AG08395 (cell line): ENCODE measurements at places on chromosomes 2 and 18.

- DNase-seq = no peak
Observed at GRCh38 chr2:3262437-3263388, 114.9 kb downstream of the EIPR1 start.

- no peak for DNase-seq
Observed at GRCh38 chr2:98333922-98334321, 12.3 kb upstream of the CNGA3 start.

DNA sequence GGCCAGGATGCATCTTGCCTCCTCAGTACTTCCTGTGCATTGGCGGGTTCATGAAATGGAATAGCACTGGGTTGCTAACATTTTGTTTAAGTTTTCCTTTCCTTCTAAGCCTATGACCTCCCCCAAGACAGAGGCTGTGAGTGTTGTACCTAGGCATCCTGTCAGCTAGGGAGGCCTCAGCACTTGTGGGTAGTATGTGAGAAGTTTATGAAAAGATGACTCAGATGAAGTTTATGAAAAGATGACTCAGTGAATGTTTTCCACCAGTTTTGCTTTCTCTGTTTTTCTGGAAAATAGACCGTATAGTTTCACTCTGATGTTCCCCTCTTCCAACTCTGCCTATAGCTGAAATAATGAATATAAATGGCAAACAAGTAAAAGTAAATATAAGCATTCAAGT lies 412.9 kb downstream of the TMEM182 start:
- no peak for DNase-seq

DNA sequence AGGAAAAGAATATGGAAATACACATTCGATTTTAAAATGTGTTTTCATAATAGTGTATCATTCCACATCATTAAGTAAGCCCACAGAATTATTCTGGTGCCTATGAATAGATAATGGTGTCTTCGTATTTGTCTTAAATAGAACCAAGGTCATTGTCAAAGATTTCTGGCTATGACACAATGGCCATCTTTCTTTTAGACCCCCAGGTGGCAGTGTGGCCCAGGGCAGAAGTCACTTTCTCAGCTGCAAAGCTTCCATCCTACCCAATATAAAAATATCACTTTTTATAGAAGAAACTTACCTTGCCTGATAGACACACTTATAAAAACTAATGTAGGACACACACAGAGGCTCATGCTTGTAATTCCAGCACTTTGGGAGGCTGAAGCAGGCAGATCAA lies 57.5 kb downstream of the ZRANB3 start:
- DNase-seq = peak; percentile 24

DNA sequence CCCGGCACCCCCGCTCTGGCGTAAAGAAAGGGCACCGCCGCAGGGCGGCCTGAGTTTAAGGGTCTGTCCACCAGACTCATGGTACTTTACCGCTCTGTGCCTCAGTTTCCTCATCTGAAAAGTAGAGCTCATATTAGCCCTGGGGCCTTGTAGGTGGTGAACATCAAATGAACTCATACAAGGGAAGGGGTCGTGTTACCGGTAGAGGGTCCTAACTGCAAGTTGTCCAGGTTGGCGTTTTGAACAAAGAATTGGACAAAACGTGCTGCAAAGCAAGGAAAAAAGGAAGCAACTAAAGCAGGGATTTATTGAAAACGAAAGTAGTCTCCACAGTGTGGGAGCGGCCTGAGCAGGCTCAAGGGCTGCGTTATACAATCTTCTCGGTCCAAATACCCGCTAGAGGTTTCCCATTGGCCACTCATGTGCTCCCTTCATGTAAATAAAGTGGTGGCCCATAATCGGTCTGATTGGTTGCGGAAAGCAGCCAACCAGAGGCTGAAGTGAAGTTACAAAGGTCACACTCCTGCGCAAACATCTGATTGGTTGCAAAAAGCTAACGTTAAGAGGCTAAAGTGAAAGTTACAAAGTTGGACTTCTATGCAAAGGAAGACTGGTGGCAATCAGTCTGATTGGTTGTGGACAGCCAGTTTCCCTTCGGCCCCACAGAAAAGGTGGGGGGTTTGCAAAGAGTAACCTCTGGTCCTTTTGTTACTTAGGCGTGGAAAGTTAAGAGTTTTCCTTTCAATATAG lies 80.7 kb upstream of the LDLRAD4 start:
- DNase-seq = peak; percentile 65

- peak; percentile 24 for DNase-seq
Observed at GRCh38 chr18:63454497-63454896, 22.3 kb upstream of the SERPINB5 start.

DNA sequence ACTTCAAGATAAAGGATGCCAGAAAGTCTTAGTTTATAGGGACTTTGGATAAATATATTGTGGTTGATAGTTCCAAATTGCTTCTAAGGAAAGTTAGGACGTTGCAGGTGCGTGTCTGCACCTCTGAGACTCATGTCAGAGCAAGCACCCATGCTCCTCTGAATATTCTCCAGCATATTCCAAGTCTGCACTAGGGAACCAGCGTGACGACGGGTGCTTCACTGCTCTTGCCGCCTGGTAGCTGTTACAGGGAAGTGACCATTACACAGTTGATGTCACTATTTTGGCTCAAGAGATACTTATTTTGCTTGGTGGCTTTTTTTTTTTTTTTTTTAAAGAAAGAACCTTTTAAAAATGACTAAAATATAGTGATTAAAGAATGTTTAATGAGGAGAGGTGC lies 35.6 kb downstream of the GATA6 start:
- no peak for DNase-seq

- no peak for DNase-seq
Observed at GRCh38 chr2:147440734-147441133, 404.1 kb upstream of the ACVR2A start.

DNA sequence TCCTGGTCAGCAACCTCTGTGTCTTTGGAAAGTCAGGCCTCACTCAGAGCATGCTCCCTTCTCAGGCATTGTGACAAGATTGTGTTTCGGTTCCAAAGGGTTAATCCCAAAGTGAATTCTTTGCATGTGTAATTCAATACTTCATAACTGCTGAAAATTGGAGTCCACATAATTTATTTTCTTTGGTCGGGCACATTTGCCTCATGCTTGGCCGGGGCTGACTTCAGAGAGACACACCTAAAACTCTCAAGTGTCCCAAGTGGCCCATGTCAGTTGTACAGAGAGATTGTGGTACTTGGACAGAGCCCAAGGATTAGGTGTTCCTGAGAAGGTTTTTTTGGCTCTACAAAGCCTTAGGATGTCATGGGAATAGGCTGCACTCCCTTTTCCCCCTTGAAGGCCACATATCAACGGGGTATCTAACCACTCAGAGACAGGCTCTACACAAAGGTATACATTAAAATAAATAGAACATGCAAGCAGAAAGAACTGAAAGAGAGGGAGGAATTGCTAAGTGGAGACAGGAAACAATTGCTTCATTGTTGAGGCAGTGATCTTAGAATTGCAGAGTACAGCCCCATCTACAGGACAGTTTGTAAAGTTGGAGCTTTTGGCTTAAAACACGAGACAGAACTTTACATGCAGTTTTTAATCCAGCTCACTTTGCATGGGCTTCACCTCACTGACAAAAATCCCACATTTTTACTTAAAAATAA lies 1232.3 kb upstream of the ZEB2 start:
- peak; percentile 76 for DNase-seq

- DNase-seq = no peak
Observed at GRCh38 chr2:98448441-98449145, 3.9 kb downstream of the INPP4A start.

DNA sequence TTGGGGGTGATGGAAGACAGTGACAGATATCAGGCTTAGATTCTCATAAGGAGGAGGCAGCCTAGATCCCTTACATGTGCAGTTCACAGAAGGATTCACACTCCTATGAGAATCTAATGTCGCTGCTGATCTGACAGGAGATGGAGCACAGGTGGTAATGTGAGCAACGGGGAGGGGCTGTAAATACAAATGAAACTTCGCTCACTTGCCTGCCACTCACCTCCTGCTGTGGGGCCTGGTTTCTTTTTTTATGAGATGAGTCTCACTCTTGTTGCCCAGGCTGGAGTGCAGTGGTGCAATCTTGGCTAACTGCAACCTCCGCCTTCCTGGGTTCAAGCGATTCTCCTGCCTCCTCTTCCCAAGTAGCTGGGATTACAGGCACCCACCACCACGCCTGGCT lies 258.6 kb downstream of the EN1 start:
- no peak for DNase-seq

- DNase-seq = no peak
Observed at GRCh38 chr18:52007105-52007504, 332.9 kb upstream of the DCC start.

- no peak for DNase-seq
Observed at GRCh38 chr2:224042191-224042696, 3.2 kb upstream of the SERPINE2 start.

GRCh38 chr2:120596990-120597594 lies 138.6 kb upstream of the GLI2 start:
- peak; percentile 91 for DNase-seq

DNA sequence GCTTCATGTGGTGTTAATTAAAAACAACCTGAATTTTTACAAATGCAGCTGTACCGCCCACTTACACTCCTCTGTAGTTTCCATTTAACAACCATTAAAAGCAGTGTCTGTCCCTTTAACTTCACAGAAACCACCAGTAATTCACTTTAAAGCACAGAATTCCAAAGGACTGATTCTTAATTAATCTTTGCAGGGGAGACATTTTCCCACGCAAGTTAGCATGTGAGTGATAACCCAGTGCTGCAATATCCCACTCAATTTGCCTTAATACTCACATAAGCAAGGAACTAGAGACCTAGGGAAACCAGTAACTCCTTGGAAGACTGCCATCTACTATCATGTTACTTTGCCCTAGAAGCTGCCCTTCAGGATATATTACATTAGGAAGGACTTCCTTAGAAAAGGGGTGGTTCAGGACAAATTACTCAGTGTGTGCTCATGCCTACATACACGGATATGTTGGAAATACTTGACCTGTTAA lies 102.3 kb downstream of the OSR1 start:
- peak; percentile 63 for DNase-seq

DNA sequence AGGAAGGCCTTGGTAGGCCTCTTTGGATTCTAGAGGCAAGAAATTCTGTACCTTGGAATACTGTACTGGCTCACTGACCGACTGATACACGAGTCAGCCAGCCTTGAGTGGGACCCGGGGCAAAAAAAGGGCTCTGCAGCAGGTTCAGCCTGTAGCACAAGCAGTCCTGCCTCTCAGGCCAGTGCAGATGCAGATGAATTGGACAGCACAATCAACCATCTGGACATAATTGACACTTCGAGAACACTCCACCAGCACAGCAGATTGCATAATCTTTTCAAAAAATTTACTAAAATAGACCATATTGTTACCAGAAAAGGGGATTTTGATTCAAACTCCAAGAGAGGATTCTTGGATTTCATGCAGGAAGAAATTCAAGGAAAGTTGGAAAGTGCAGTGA lies 241.6 kb downstream of the RPIA start:
- DNase-seq = no peak

DNA sequence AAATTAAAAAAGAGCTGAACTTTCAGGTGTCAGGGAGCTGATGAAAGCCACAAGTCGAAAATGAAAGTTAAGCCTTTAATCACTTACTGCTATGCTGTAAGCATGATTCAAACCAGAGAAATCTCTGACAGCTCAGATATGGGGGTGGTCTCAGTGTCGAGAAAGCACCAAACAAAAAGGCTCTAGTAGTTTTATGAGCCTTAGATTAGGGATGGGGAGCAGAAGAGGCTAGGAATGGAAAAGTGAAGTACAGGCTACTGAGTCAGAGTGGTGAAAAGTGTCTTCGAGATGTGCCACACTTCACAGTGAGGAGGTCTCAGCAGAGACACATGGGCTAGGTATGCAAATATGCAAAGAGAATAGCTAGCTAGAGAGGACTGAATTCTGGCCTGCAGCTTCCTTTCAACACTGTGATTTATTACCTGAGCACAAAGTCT lies 482.2 kb downstream of the SPAG16 start:
- DNase-seq = peak; percentile 28

GRCh38 chr2:153780241-153780640 lies 91.5 kb upstream of the GALNT13 start:
- DNase-seq = no peak
